ENCODE measurements at places on chromosomes 6 and 20.

GRCh38 chr20:33407251-33407650 lies 5.9 kb upstream of the CDK5RAP1 start:
- no peak for DNase-seq

- no peak for DNase-seq
These were observed 57.0 kb downstream of the NOX3 start for GRCh38 chr6:155398701-155399061.

DNA sequence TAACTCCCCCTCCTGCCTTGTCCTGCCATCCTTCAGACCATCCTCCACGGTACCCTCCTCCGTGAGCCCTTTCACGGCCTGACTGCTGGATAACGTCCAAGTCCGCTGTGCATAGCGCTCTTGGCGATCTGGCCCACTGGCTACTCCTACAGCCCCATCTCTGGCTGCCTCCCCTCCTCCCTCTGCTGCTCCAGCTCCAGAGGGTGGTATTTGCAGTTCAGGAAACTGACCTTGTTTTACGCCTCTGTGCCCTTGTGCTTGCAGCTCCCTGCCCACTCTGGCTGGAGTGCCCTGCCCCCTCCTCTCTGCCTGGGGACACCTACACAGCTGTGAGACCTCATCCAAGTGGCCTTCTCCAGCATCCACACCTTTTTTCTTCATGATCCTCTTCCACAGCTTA lies 6.5 kb upstream of the RREB1 start:
- no peak for DNase-seq

- DNase-seq: no peak
These were observed 24.5 kb downstream of the OVOL2 start for GRCh38 chr20:18032977-18033892.

DNA sequence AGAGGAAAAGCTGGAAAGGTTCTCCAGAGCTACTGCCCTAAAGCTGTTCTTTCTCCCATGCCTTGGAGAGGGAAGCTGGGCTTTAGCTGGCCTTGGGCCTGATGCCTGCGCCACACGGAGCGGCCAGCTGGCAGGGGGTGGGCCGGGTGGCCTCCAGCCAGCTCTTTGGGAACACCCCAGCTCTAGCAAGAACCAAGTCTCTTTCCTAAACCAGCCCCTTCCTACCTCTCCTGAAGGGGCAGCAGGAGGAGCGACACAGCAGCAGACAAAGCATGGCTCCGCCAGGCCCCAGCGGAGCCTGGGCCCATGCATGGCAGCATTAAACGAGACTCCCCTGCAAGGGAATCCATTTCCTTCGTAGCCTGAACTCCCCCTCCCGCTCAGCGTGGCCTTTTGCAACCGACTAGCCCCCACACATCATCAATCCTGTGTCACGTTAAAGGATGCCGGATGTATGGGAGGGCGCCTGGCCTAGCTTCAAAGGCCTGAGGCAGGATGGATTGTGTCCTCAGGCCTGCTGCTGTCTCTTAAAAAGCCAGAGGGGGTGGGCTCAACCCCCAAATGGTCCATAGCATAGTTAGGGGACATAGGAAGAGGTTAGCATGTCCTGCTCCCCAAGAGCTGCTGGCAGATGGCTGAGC lies 14.0 kb downstream of the MRPS18A start:
- no peak for DNase-seq

- no peak for DNase-seq
These were observed 72.6 kb upstream of the THBS2 start for GRCh38 chr6:169326067-169326799.

GRCh38 chr20:32159766-32160221 lies 47.7 kb downstream of the PLAGL2 start:
- DNase-seq: no peak

GRCh38 chr6:156828280-156828703 lies 51.1 kb downstream of the ARID1B start:
- no peak for DNase-seq

GRCh38 chr20:6702144-6702543 lies 65.3 kb upstream of the BMP2 start:
- no peak for DNase-seq

DNA sequence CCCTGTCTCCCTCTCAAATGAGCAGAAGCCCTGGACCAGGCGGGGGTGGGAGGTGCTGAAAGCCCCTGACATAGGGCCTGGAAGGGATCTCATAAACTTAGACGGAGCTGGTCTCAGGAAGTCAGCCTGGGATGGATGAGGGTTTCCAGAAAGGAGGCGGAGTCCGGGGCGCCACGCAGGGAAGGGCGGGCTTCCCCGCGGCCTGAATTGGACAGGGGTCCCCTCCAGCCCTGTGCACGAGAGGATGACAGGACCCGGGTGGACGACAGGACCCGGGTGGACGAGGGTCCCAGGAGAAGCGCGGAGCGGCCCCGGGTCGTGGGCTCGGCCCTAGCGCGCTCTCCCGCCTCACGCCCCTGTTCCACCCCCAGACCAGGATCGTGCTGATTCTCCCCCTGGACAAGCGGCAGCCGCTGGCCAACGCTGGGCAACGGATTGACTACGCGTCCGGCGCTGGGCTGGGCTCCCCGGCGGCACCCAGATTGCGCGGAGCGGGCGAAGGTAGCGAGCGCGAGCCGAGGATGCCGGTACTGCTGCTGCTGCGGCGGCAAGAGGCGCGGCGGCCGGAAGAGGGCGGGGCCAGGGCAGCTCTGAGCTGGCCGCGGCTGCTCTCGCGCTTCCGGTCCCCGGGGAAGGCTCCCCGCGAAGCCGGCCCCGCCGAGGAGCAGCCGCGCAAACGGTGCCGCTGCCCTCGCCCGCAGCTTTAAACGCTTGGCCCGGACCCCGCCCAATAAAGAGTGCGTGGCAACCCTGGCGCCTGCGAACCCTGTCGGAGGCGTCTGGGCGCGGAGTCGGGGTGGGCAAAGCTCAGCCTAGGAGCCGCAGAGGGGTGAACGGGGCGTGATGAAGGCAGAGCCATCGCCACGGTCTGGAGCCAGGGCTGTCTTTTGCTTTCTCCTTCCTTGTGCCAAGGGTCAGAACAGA lies 1.3 kb downstream of the C20orf144 start:
- DNase-seq: no peak

All from LNCaP clone FGC (cell line).